ENCODE measurements at places on chromosomes 2 and 18.

GRCh38 chr2:157540102-157540501, 88.6 kb downstream of the ACVR1C start:
- no peak for DNase-seq

DNA sequence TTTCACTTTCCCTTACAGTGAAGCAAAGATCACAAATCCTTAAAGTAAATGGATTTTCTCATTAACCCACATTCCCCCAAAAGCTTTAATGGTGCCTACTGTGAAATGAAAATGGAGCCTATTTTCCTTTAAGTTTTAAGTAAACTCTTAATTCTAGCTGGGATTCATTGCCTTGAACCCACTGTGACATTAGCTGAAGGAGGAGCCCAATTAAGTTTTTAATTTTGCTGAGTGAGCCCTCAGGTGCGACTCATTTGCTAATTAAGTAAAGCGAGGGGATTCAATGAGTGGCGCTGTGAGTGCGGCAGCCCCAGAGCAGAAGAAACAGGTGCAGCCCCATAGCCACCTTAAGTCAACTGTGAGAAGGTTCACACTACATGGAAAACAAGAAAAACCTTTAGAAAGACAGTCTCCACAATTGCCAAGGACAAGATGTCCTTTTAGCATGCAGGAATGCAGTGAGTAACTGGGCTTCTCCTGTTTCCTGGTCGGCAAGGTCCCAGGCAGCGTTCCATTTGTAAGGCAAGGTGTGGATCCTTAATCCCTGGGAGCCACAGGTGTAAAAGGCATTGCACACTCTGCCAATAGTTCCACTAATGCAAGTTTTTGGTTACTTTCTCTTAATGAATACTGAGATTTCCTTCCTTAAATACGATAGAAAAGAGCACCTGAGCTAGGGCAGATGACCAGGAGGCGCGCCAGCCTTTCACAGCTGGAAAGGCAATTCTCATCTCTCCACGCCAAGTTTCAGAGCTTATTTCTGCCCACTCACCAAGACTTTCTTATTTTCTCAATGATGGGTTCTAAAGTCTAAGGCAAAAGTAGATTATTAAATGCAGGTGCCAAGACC, 87.7 kb downstream of the TMEM18 start:
- no peak for DNase-seq

GRCh38 chr2:162748566-162749215, 89.9 kb downstream of the KCNH7 start:
- no peak for DNase-seq

DNA sequence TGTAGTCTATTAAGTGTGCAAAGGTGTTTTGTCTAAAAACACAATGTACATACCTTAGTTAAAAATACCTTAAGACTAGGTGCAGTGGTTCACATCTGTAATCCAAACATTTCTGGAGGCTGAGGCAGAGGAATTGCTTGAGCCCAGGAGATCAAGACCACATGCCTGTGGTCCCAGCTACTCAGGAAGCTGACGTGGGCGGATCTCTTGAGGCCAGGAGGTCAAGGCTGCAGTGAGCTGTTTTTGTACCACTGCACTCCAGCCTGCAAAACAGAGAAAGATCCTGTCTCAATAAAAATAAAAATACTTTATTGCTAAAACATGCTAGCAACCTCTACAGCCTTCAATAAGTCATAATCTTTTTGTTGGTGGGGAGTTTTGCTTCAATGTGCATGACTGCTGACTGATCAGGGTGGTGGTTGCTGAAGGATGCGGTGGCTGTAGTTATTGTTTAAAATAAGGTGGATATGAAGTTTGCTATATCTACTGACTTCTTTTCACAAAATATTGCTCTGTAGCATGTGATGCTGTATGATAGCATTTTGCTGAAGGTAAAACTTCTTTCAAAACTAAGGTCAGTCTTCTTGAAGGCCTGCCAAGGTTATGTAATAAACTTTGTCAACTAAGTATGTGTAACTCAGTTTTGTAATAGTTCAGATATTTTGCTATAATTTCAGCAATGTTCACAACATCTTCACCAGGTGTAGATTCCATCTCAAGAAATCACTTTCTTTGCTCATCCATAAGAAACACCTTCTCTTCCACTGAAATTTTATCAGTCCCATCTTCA, 1238.0 kb upstream of the NRXN1 start:
- DNase-seq: no peak

DNA sequence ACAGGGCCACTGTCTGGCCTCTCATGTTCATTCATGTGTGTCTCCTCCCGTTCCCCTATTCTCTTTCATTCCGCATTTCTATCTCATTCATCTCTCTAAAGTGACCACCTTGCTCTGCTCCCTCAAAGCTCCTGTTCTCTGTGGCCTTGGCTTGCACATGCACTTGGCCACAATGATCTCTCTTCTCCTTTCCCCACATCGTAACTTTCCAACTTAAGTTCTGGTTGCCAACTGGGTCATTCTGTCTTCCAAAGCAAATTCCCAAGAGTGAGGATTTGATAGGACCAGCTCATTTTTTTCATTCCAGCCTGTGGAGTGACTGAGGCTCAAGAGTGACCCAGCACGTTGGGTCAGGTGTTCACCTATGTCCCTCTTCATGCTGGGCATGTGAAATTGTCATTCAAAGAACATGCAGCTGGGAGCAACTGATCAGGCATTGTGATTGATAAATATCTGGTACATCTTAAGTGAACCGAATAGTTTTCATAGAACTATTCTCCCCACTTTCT, 14.3 kb upstream of the ITGA6 start:
- DNase-seq: no peak

- peak; percentile 42 for DNase-seq
These were observed 19.9 kb upstream of the BCL2L11 start for GRCh38 chr2:111100765-111101162.

- peak; percentile 57 for DNase-seq
These were observed at the start of gene ANTXR1 for GRCh38 chr2:69013142-69013839. Gene ANTXR1, plus strand, starts transcription at chr2:69013179. Its CDS starts 321 bp downstream, at chr2:69013500.

GRCh38 chr2:82257796-82258555, 1953.4 kb upstream of the LRRTM1 start:
- no peak for DNase-seq

- DNase-seq: no peak
These were observed 39.7 kb downstream of the DHX57 start for GRCh38 chr2:38835990-38836389.

- DNase-seq: no peak
These were observed 45.5 kb upstream of the COL5A2 start for GRCh38 chr2:189225032-189225431.

- peak; percentile 36 for DNase-seq
These were observed 155.2 kb downstream of the SH3BP4 start for GRCh38 chr2:235106874-235107639.

- no peak for DNase-seq
These were observed 8.2 kb upstream of the GAREM2 start for GRCh38 chr2:26164641-26165211.

DNA sequence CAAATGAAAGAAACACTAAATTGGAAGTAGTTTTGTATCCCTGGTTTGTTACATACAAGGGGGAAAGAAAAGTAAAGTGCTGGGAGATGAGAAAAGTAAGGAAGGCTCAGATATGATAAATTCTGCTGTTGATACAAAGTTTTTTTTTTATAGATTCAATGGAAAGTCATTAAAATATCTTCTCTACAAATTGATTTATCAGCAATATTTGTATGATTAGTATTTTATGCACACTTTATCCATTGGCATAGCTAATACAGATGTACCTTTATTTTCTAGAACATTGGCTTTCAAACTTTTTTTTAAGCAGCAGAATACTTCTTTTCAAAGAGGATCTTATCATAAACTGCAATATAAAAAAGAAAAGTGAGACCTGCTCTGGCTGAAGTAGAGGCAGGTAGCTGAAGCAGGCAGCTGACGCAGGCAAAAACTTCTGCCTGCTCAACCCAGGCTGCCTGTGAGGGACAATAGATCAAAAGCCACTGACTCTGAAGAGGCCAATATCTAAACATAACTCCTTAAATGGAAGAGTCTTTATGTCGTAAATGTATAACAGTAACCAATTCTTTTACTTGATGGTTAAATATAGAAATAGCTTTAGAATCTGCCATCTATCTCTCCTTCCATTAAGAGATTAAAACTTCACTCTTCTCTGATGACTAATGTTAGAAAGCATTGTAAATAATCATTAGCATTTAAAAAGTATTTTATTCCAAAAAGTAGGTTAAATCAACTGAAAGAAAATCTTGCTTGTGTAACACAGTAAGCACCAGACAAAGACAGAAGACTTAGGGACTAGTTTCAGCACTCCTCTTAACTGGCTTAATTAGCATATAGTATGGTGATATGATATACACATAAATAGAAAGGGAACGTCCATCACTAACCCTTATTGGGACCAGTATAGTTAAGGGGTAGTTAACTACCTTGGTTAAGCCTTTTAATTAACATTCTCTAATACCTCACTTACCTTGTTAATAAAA, 174.2 kb downstream of the SLC39A10 start:
- DNase-seq: no peak

GRCh38 chr2:74025971-74026612, 41.4 kb downstream of the TET3 start:
- peak; percentile 31 for DNase-seq

DNA sequence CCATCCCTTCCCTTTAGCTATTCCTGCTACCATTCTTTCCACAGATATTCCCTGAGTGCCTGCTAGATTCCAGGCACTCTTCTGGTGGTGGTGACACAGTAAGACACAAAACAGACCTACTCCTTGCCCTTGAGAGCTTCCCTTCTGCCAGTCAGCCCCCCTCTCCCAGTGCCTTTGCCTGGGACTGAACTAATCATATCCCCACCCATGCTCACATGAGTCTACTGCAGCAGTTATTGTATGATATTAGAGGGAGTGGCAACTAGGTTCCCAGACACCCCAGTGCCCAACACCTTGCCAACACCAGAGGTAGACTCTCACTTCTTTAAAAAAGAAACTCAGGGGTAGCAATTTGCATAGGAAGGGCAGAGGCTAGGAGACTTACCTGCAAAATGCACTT, 7.2 kb upstream of the LBH start:
- no peak for DNase-seq

GRCh38 chr2:160267692-160268091, 67.6 kb upstream of the ITGB6 start:
- DNase-seq: no peak

DNA sequence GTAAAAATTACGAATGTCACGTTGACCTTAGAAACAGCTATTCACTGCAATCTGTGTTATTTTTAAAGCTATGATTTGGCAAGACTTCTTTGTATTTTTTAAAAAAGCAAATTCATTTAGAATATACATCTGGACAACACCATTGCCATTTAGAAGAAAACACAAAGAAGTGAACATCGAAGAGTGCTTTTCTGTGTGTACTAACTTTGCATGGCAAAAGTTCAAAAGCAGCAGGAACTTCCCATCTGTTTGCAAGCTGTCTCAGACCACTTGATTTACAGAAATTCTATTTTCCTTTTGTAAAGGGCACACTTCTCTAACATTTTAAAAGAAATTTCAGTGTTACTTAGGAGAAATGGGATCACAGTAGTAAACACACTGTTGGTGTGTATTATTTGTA, 145.9 kb downstream of the CALCRL start:
- DNase-seq: no peak

GRCh38 chr2:210681491-210681890, 125.1 kb downstream of the CPS1 start:
- no peak for DNase-seq

DNA sequence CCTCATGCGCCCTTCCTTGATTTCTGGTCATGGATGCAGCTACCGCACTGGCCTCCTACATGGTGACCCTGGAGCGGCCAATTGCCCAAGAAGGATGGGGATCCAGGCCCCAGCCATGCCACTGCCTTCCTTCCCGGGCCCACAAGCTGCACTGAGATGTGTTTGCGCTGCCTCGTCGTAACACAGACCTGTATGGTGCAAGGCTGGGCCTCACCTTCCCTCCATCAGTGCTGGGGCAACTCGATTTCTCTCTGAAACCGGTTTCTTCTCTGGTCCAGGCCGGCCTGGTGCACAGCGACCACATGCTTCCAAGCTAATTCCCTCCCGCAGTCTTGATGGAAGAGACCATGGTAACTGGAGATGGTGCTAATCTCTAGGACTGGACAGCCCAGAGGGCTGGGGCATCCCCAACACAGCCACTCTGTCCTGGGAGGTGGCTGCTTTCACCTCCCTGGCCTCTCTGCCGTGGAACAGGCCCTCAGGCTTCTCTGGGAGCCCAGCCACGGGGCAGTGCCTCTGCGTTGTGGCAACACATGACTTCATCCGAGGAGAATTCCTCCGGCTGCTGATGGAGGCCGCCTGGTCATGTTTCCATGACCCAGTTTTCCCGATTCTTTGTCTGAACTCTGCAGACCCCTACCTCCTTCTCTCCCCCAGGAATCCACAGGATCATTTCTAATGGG, 184.2 kb downstream of the GLI2 start:
- DNase-seq: no peak

DNA sequence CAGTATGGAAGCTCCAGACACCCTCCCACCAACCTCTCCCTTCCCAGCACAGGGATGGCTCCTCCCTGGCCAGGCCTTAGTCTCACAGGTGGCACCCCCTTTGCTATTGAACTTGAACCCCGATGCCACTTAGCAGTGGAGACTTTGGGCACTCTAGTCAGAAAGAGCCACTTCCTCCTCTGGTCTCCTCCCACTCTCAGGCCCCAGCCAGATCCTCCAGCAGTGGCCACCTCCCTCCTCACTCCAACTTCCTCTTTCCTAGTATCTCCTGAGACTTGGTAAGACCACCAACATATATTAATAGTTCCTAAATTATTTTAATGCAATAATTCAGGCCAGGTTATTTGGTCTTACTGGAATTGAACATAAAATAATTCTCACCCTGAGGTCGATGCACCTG, 437.2 kb upstream of the ID2 start:
- DNase-seq: peak; percentile 70

GRCh38 chr2:62466503-62466854, 39.5 kb downstream of the TMEM17 start:
- DNase-seq: no peak

DNA sequence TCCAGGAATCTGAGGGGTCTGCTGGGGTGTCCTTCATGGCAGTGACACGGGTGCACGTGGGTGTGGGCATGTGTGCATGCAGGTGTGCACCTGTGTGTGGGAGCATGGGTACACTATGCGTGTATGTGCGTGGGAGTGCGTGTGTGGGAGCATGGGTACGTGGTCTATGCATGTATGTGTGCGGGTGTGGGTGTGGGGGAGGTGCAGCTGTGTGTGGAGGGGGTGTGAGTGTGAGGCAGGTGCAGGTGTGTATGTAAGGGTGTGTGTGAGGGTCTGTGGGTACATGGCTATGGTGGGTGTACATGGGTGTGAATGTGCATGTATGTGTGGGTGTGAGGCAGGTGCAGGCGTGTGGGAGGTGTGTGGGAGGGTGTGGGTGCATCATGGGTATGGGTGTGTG, 36.3 kb downstream of the EIPR1 start:
- DNase-seq: no peak

- no peak for DNase-seq
These were observed 16.7 kb upstream of the UGT1A9 start for GRCh38 chr2:233655043-233655442.

DNA sequence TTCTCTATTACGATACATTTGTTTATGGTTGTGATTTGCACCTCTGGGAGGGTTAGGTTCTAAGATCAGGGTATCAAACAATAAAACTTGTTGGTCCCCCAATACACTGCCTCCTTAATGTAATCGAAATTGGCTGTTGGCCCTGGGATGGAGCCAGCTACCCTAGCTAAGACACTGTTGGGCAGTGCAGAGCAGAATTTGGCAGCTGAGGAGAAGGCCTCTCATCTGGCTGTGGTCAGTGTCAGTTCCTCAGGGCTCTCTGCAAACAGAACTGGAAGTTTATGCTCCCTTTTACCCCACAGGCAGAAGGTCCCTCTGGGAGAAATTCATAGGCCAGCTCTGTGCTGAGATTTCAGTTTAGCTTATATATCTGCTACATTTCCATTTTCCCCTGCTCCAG, 8.6 kb upstream of the HAAO start:
- DNase-seq: no peak
